ENCODE measurements at places on chromosomes 16 and 17.

DNA sequence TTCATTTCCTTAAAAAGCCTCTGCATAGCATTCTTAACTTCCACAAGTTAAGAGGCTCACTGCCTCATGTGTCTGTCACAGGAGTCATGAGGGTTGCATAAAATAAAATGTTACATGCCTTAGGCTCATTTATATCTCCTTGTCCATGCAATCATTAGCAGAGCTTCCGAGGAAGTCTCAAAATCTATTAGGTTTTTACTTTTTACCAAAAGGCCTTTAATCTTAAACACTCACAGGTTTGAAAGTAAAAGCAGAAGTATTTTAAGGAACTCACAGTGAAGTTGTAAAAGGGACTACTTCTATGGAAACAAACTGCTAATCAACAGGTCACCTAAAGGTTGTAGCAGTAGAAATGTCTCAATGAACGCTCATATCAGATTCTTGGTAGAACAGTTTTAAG lies 5.2 kb upstream of the ATP6V0A1 start:
- DNase-seq = no peak

DNA sequence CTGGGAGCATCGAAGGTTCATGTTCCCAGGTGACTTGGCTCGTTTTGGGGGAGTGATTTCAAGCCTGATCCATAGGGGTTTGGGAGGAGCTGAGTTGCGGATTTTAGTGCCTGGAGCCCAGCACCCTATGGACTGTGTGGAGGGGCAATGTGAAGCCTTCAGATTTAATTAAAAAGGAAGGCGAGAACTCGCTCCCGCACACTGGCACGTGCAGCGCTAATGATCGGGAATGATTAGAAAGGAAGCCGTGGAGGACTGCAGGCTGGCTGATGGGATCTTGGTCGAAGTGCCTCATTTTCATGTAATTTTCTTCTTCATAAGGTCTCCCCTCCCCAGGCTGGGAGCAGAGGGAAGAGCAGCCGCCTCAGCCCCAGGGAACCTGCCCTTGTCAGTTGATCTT lies 12.8 kb downstream of the MGAT5B start:
- no peak for DNase-seq

- no peak for DNase-seq
Observed at GRCh38 chr17:73166731-73167581, 2.1 kb downstream of the SSTR2 start.

GRCh38 chr17:12301551-12301950 lies 280.9 kb downstream of the MAP2K4 start:
- no peak for DNase-seq

DNA sequence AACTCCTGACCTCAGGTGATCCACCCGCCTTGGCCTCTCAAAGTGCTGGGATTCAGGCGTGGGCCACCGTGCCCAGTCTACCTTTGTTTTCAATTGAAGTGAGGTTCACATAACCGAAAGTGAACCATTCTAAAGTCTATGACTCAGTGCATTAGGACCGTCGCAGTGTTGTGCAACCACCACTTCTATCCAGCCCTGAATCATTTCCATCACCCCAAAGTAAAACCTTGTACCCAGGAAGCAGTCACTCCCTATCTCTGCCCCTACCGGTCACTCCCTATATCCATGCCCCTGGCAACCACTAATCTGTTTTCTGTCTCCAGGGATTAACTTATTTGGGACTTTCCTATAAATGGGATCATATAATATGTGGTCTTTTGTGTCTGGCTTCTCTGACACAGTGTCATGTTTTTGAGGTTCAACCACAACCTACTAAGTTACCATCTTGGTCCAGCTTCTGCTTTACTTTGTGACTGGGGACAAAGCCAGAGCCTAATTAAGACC lies 28.3 kb upstream of the CDC42EP4 start:
- DNase-seq = no peak

- no peak for DNase-seq
Observed at GRCh38 chr16:3974751-3975150, 94.2 kb upstream of the CREBBP start.

- no peak for DNase-seq
Observed at GRCh38 chr16:63776437-63776836, 1345.4 kb downstream of the CDH11 start.

DNA sequence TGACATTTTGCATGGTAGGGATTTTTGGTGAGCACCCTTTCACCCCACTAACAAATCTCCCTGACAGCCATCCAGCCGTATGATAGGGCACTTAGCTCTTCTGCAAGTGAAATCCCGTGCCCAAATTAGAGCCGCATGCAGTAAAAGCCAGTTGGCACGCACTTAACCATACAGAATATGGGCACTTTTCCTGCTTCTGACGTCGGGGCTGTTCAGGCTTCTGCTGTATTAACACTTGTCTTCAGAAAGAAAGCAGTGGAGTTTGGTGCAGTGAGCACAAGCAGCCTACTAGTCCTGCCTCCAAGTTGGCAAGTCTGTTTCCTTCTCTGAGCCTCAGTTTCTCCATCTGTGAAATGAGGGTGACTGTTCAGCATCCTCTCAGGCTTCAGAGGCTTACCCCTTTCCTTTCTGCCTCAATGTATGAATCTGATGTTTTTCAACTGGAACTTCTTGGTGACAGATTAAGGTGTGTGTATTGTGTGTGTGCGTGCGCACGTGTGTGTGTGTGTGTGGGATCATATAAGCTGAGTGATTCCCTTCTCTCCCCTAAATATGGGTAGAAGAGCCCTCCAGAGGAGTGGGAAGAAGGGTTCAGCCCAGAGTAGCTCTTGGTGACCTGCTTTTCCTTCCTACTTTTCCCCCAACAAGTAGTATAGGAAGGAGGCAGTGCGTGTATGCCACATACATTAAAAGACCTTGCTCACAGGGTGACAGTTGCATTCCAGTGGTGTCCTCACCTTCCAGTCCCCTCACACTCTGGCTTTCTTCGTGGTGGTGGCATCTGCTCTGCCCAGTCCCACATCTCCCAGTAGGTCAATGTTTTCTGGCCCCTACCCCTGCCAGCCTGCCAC lies 19.0 kb downstream of the IGF2BP1 start:
- DNase-seq = no peak

DNA sequence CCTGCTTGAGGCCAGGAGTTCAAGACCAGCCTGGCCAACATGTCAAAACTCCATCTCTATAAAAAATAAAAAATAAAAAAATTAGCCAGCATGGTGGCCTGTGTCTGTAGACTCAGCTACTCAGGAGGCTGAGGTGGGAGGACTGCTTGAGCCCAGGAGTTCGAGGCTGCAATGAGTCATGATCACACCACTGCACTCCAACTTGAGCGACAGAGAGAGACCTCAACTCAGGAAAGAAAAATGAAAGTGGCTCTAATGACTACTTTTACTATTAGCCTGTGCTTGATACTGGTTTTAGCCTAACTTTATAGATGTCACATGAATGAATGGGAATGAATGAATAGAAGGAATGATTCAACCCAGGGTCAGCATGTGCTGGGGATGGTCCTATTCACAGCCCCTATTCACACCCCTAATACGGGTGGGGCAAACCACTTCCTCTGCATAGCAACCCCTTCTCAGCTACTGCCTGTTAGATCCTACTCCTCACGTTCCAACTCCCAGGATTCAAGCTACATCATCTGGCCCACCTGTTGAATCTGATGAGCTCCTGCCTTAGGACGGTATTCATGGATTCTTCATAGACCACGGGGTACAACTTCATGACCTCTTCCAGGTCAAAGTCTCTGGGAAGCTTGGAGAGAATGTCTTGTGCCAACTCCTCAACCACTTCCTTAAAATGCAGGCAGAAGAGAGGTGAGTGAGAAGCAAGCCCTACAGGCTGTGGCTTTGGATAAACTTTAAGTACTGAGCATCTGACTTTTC lies 40.5 kb downstream of the LYRM1 start:
- DNase-seq = no peak

DNA sequence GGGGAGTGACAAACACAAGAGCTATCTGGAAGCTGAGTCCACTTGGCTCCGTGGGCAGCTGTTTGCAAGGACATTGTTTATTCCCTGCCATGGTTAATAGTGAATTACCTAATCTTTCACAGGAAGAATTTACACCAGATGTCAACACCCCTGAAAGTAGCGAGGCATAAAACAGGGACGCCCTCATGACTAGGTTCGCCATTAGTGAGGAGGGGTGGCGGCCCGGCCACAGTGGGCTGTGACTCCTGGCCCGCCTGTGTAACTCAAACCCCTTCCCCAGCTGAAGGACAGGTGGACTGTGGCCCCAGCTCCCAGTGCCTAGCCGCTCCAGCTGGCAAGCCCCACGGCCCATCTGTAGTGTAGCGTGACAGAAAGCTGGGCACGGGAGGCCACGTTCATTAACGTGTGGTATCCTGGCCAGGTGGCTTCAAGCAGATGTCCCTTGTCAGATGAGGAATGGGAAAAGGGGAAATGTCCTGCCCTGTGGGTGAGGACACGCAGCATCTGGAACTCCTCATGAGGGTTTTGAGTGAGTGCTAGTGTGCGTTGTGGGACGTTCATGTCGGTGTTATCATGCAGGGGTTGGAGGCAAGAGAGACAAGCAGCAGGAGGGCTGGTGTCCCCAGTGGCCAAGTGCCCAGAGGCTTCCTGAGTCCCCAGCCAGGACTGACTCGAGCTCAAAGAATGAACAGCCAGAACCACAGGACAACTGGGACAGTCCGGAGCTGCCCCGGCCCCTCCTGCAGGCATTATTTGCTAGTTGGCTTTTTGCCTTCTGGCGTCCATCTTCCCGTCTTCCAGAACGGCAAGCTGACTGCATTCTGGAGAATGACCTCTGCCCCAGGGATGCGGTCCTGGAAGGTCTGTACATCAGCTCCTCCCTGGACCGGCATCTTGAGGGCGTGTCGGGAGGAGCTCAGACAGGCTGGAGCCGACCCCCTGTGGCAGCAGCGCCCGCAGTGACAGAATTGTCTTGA lies 19.2 kb downstream of the KDM8 start:
- no peak for DNase-seq

DNA sequence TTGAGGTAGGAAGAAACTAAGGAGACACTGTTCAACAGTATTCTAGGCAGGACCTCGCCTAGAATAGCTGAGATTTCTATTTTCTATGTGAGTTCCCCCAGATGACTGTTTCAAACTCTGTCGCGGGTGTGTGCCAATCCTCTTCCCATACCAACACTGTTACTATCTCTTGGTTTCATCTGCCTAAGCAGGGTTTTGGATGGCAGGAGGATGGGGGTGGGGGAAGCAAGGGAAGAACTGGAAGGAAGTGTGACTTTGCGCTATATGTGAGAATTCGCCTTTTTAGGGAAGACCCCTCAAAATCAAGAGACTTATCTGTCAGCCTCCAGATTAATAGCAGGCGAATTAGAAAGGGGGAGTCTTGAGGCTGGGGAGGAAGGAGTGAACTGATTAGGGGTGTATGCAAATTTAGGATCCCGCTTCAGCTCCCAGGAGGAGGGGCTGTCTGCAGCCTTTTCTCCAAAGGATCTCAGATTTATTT lies 521 bp upstream of the G6PC3 start:
- DNase-seq = no peak

GRCh38 chr17:40108970-40109824 lies 8.8 kb upstream of the NR1D1 start:
- DNase-seq = no peak
